ENCODE measurements at places on chromosomes 5 and 9.
A peak's percentile ranks its signal among the peaks of the same experiment; 100 is the strongest.

DNA sequence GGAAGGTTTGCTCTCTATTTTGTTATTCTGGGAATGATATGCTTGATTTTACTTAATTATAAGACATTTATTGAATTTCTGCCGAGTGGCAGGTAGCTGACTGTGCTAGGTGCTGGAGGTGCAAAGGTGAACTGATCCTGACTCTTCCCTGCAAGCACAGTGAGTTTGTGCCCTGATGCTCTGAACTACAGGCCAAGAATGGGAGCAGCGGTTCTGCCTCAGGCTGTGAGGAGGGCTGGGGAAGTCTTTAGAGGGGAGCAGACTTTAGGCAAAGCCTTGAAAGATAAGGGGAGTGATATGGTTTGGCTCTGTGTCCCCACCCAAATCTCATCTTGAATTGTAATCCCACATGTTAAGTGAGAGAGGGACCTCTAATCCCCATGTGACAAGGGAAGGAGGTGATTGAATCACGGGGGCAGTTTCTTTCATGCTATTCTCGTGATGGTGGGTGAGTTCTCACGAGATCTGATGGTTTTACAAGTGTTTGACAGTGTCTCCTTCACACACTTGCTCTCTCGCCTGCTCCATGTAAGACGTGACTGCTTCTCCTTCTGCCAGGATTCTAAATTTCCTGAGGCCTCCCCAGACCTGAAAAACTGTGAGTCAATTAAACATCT lies 73.1 kb downstream of the NDFIP1 start:
- no peak for DNase-seq

- DNase-seq = no peak
Measured at GRCh38 chr5:119742311-119742710, 113.0 kb downstream of the FAM170A start.

GRCh38 chr9:114434878-114435311 lies 47.1 kb upstream of the AKNA start:
- DNase-seq = peak; percentile 64

DNA sequence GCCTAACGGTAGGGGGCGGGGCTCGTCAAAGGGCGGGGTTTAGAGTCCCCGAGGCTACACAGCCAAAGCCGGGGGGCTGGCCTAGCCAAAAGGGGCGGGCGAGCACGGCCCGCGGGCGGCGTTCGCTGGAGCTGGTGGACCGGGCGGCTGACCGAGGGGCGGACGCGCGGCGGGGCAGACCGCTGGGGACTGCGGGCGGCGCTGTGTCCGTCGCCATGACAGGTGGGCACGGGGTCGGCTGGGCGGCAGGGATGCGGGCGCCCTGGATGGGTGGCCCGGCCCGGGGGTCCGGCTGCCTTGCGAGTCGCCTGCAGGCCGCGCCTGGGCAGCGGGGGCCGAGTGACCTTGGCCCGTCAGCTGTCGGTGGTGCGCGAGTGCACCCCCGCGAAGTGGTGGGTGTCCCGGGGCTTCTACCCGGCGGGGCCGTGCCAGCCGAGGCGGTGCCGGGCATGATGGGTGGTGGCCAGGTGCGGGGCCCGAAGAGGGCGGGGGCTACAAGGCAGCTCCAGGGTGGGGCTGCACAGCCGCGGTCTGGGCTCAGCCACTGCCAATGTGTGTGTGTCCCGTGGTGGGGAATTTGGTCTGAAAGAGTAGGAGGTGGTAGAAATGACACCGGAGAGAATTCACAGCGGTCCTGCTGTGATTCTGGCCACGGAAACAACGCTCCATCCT lies at the start of gene CARD19:
Gene CARD19, plus strand, starts transcription at position 87 of the 672 bp plus-strand sequence. Its CDS starts 129 bp downstream, at position 216.
- DNase-seq = peak; percentile 70

GRCh38 chr9:69945671-69946141 lies 97.9 kb upstream of the MAMDC2 start:
- DNase-seq = peak; percentile 77
